RWPE1 (cell line): ENCODE measurements at places on chromosomes 11 and 22.

DNA sequence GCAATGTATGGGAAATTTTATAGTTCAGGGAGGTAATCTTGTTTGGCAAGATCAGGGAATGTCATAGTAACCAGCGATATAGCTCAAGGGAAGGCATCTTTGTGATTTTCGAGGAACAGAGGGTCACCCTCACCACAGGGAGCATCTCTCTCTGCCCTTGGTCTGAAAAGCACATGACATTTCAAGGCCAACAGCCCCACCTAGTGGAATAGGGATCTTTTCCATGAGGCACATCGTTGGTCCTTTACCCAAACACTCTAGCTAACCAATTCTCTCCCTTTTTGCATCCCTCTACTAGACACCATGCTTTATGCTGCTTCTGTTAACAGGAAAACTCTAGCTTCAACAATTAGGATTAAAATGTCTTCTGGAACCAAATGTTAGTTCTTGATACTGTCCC, 179.0 kb downstream of the GRM5 start:
- peak; percentile 8 for DNase-seq

DNA sequence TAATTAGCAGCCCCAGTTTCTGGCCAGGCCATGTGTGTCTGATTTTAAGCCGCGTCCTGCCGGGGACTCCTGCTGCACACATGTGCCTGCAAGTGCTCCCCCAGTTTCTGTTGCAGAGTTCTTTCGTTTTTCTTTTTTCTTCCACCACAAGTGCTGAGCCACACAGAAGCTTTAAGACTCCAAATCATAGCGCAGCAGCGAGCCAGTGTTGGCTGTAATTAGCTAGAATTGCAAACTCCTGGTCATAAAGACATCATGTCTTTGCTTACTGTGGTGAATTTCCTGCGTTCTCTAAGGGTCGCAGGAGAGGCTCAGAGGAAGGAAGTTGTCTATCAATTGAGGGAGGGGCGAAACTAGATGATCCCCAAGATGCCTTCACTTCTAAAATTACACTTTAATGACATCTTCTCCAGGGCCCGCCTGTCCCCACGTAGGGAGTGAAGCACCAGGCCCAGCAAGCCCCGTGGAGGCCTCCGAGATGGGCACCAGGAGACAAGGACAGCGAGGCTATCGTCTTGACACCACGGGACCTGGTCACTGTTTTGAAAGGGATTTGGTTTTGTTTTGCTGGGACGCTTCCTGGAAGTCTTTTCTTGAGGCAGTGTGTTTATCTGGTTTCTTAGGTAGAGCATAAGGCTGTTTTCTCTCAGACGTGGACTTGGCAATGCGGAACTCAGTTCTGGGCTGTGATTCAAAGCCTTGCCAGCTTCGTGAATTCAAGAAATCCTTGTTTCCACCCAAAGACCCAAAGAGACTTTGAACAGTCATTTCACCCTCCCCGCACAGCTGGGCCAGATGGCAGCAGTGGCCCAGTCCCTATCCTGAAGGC, 71.8 kb downstream of the UBASH3B start:
- no peak for DNase-seq

DNA sequence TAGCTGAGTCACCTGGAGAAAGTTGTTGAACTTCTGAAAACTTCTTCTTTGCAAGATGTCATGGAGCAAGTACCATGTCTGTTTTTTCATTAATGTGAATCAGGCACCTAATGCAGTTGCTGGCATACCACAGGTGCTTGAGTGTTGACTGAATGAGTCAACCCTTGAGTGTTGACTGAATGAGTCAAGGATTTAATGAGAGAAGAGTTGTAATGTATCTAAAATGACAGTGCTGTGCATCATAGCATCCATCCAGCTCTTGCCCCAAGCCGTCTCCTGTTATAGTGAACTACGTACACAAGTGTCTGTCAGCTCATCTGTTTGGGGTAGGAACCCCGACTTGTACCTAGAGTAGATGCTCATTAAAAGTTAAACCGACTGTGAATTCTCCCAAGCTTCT, 93.1 kb downstream of the CWC15 start:
- peak; percentile 76 for DNase-seq

DNA sequence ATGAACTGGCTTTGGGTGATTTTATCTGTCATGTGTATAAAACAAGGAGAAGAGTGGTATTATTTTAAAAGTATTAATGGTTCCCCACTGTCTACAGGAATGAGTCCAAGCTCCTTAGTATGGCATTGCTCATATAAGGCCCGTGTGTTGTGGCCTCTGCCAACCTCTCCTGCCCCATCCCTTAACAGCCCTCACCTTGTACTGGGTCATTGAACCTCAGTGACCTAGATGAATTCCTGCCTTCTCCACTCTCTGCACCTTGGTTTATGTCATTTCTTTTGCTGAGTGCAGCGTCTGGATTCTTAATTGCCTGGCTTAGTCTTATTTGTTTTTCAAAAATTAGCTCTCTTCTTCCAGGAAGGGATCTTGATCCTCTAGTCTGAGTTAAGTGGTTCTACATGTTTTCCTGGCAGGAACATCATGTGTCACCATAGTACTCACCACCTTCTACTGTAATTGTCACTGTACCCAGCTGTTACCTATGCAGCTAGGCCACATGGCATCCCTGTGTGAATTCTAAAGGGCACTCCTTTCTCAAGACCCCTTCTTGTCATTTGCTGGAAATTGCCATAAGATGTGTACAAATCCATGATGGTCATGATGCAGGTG, 36.2 kb upstream of the POGLUT3 start:
- DNase-seq, result no peak

- DNase-seq, result no peak
These were observed 44.3 kb upstream of the TTC12 start for GRCh38 chr11:113270080-113270479.

GRCh38 chr11:57324154-57324885, 432 bp downstream of the TNKS1BP1 start:
- peak; percentile 41 for DNase-seq
